Chondrocyte (in vitro differentiated cells): ENCODE measurements at places on chromosomes 4 and X. TPM values are rescaled to one million over a fixed set of nuclear protein-coding genes. Genes with fewer than 3 reads are reported as not detected.

APELA gene
- not detected in 3 replicates for total RNA-seq

GRCh38 chr4:22766068-22766467, 73.3 kb downstream of the GBA3 start:
- no peak overlapping the region for H3K27ac ChIP-seq
- no peaks in the 10 kb centered on the region for H3K36me3 ChIP-seq
- H3K27me3 ChIP-seq: peaks cover 10% of the 10 kb centered on the region
- H3K4me3 ChIP-seq: no peak overlapping the region

NWD2 gene
- not detected in 3 replicates for total RNA-seq

DNA sequence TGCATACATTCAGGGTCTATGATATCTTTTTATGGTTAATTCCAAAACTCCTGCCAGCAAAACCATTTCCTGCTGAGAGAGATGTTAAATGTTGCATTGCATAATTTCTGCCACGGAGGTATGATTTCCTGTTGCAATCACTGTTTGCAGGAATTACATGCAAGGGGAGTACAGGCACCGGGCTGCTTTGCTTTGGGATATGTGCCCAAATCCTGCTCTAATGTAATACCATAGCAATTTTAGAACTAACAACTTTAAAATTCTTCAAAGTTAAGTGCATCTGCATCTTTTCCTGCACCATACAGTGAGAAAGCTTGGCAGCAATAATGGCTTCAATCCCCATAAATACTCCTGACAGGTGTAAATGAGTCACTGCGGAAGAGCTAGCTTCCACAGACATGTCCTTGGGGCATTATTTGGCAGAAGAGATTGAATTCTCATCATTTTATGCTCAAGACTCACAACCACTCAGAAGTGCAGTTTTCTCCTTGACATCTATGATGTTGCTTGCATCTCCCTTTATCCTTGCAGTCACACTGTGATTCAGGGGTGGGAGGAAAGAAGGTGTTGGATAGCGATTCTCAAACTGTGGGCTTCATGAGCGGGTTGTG, 29.6 kb downstream of the TRIM2 start:
- no peaks in the 10 kb centered on the region for H3K36me3 ChIP-seq
- no peak for DNase-seq
- H3K4me3 ChIP-seq: no peak overlapping the region
- H3K4me1 ChIP-seq: peaks cover 38% of the 10 kb centered on the region

- H3K27ac ChIP-seq: no peak overlapping the region
- H3K27me3 ChIP-seq: no peaks in the 10 kb centered on the region
- no peaks in the 10 kb centered on the region for H3K36me3 ChIP-seq
- no peak overlapping the region for H3K4me3 ChIP-seq
- peaks cover 10% of the 10 kb centered on the region for H3K4me1 ChIP-seq
- no peak for DNase-seq
These were observed 49.4 kb downstream of the RPS6KA3 start for GRCh38 chrX:20217271-20217670.

- no peak overlapping the region for H3K4me3 ChIP-seq
- peaks cover 5% of the 10 kb centered on the region for H3K36me3 ChIP-seq
- H3K4me1 ChIP-seq: peaks cover 67% of the 10 kb centered on the region
These were observed 191.4 kb downstream of the SOWAHB start for GRCh38 chr4:76706581-76706980.

GRCh38 chrX:134377537-134377936, 82.4 kb upstream of the HPRT1 start:
- no peak overlapping the region for H3K27ac ChIP-seq
- no peak for DNase-seq
- no peak overlapping the region for H3K4me3 ChIP-seq
- peaks cover 21% of the 10 kb centered on the region for H3K4me1 ChIP-seq
- no peaks in the 10 kb centered on the region for H3K27me3 ChIP-seq
- peaks cover 1% of the 10 kb centered on the region for H3K36me3 ChIP-seq

NALF2 gene
- not detected in 3 replicates for total RNA-seq

GRIA2 gene
- 0.77 to 1.4 TPM (median 1.0 TPM) in 3 replicates for total RNA-seq

DNA sequence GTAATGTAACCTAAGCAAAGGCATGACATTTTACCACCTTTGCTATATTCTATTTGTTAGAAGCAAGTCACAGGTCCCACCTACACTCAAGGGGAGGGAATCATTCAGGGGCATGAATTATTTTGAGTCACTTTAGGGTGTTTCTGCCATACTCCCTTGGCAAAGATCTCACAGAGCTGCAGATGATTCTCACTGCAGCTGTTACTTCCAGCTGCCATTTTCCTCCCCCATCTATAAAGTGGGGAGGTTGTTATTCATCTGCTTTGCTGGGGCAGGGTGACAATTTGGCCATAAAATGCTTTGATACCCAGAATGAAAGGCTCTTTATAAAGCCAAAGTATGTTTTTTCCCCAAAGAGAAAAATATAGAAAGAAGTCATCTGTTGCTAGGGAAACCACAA, 136.5 kb upstream of the SMIM31 start:
- H3K36me3 ChIP-seq: no peaks in the 10 kb centered on the region
- H3K27me3 ChIP-seq: peaks cover 9% of the 10 kb centered on the region
- no peak for DNase-seq
- no peak overlapping the region for H3K4me3 ChIP-seq
- H3K4me1 ChIP-seq: peaks cover 8% of the 10 kb centered on the region

- H3K27me3 ChIP-seq: no peaks in the 10 kb centered on the region
- DNase-seq: no peak
- no peaks in the 10 kb centered on the region for H3K36me3 ChIP-seq
These were observed 35.6 kb downstream of the RAPGEF2 start for GRCh38 chr4:159138436-159138835.

GRCh38 chrX:136616987-136617685, 30.8 kb upstream of the CD40LG start:
- DNase-seq: no peak
- H3K4me3 ChIP-seq: no peak overlapping the region
- H3K4me1 ChIP-seq: no peaks in the 10 kb centered on the region
- H3K36me3 ChIP-seq: no peaks in the 10 kb centered on the region

DNA sequence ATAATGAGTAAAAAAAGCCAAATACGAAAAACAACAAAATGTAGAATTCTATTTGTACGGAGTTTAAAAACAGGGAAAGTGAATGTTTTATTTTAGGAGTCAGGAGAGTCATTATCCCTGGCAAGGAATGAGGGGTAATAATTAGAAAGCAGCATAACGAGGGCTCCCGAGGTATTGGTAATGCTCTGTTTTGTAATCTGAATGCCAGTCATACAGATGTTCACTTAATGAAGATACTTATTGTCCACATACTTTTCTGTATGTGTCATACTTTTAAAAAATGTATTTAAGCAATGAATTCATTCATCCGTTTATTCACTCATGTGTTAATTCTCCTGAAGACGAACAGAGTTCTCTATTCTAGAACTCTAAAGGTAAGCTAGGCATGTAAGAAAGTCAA, 87.8 kb upstream of the BMP2K start:
- H3K4me3 ChIP-seq: no peak overlapping the region
- no peaks in the 10 kb centered on the region for H3K36me3 ChIP-seq
- peaks cover 40% of the 10 kb centered on the region for H3K4me1 ChIP-seq
- no peaks in the 10 kb centered on the region for H3K27me3 ChIP-seq
- DNase-seq: no peak

DNA sequence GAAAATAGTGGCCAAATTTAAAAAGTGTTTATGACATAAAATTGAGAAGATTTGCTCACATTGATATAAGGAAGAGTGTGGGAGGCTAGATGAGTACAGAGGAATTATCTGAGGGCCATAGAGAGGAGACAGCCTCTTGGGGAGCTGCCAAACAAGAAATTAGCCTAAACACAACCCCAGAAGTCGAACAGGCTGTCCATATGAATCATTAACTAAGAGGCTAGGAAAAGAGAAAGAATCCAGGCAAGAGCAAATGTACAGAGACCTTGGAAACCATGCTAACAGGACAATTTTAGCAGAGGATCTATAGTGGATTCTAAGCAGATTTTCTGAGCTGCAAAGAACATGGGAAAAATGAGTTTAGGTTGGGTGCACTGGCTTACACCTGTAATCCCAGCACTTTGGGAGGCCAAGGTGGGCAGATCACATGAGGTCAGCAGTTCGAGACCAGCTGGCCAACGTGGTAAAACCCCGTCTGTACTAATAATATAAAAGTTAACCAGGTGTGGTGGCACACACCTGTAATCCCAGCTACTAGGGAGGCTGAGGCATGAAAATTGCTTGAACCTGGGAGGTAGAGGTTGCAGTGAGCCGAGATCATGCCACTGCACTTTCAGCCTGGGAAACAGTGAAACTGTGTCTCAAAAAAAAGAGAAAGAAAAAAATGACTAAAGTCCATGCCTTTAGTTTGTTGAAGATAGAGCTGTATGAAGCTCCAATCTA, 76.1 kb downstream of the NWD2 start:
- H3K4me1 ChIP-seq: no peaks in the 10 kb centered on the region
- H3K4me3 ChIP-seq: no peak overlapping the region
- no peaks in the 10 kb centered on the region for H3K36me3 ChIP-seq
- H3K27ac ChIP-seq: no peak overlapping the region

DNA sequence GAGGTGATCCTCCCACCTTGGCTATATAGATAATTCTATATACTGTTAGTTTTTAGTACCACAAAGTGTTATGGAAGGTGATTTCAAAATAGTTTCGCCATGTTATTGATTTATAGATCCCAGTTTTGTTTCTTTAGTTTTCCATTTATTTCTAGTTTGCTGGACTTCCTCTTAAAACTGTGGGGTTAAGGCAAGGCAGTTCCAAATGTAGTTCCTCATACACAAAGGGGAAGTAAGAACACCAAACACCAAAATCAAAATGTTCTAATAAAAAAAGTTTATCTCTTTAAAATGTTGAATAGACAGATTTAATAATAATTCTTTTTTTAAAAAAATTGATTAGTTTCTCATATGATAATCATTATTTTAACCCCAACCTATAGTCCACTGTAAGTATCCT, 6.8 kb upstream of the CISD2 start:
- no peak overlapping the region for H3K4me3 ChIP-seq
- no peaks in the 10 kb centered on the region for H3K27me3 ChIP-seq
- peaks cover 5% of the 10 kb centered on the region for H3K36me3 ChIP-seq
- no peak overlapping the region for H3K27ac ChIP-seq

GRCh38 chr4:38386005-38386551, 277.9 kb upstream of the KLF3 start:
- H3K27me3 ChIP-seq: no peaks in the 10 kb centered on the region
- no peak overlapping the region for H3K27ac ChIP-seq
- no peak overlapping the region for H3K4me3 ChIP-seq
- no peak for DNase-seq

SLC2A9 gene
- 0.72 to 0.95 TPM in 2 of 3 replicates, not detected in the other for total RNA-seq

GRCh38 chr4:105808030-105808749, 87.1 kb upstream of the NPNT start:
- H3K4me3 ChIP-seq: peak overlapping the region; percentile 55
- peaks cover 50% of the 10 kb centered on the region for H3K4me1 ChIP-seq
- no peak for DNase-seq
- H3K27ac ChIP-seq: peak overlapping the region; percentile 96

GRCh38 chr4:27006646-27007045, 146.0 kb downstream of the STIM2 start:
- H3K4me3 ChIP-seq: no peak overlapping the region
- no peak overlapping the region for H3K27ac ChIP-seq
- peaks cover 1% of the 10 kb centered on the region for H3K36me3 ChIP-seq

DNA sequence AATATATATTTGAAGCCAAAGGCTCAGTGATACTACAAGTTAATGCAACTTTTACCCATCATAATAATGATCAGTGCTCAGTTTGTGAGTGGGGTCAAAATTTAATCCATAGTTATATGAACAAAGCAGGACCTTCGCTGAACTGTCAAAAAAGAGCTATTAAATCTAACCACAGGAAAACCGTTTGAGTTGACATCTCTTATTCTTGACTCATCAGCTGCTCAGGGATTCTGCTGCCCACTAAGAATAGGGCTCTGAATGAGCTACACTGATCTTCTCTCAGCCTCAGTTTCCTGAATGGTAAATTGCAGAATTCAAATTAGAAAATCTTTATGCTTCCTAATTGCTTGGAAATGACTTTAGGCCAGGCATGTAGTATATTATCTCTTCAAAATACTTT, 44.9 kb upstream of the NAP1L5 start:
- H3K4me3 ChIP-seq: no peak overlapping the region
- H3K4me1 ChIP-seq: peaks cover 67% of the 10 kb centered on the region
- H3K27ac ChIP-seq: no peak overlapping the region
- DNase-seq: no peak
- H3K27me3 ChIP-seq: no peaks in the 10 kb centered on the region

DNA sequence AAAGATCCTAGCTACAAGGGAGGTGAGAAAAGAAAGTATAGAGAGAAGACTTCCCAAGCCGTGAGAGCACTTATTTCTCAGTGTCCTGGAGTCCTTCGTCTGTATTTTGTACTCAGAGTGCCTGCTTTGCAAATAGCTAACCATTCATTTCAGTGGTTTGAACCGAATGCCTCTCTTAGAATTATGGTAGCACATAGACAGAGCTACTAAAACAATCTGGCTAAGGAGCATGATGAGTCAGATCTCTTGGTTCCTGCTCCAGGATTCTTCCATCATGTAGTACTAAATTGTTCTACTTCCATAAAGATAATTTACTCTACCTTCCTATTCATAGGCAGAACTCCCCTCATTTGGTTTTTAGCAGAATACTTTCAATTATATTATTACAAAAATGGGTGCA, 946.6 kb downstream of the STIM2 start:
- no peak for DNase-seq
- no peak overlapping the region for H3K4me3 ChIP-seq
- no peak overlapping the region for H3K27ac ChIP-seq
- no peaks in the 10 kb centered on the region for H3K36me3 ChIP-seq

CDS1 gene
- 0.26 to 0.30 TPM in 2 of 3 replicates, not detected in the other for total RNA-seq

DNA sequence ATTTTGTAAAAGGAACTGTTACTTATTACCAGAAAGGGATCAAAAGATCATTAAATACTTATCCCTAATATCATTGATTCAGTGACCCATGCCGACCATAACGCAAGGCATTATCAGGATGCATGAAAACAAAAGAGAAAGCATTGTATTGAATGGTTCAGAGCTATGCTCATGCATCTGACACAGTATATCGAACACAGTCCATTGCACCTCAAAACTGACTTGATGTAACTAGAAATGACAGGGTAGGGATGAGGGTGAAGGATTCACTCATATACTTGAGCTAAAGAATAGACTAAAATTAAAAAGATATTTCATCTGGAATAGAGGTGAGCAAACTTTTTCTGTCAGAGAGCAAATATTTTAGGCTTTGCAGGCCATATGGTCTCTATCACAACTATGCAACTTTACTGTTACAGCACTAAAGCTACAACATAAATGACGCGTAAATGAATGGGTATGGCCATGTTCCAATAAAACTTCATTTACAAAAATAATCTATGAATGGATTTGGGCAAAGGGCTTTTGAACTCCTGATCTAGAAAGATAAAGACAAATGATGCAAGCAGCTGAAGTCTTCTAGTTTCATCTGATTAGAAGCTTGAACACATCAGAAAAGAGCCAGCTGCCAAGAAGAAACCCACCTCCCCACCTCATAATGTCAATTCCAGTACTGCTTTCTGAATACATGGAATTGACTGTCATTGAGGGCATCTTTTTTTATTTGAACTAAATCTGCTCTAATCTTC, 12.9 kb upstream of the SPP1 start:
- no peak for DNase-seq
- H3K27me3 ChIP-seq: no peaks in the 10 kb centered on the region
- peaks cover 5% of the 10 kb centered on the region for H3K4me1 ChIP-seq
- H3K4me3 ChIP-seq: no peak overlapping the region

CCSER1 gene
- 0.24 TPM in 1 of 3 replicates, not detected in the others for total RNA-seq

CSAG1 gene
- total RNA-seq: not detected in 3 replicates
